ENCODE measurements at places on chromosomes 7 and 10. TPM values are rescaled to one million over a fixed set of nuclear protein-coding genes. Genes with fewer than 3 reads are reported as not detected.

- DNase-seq, result no peak
- H3K36me3 ChIP-seq, result no peaks in the 10 kb centered on the region
- H3K4me3 ChIP-seq, result no peak overlapping the region
Measured at GRCh38 chr7:117025891-117026290, 72.6 kb downstream of the ST7 start.

GRCh38 chr10:32943395-32943794 is 14.6 kb downstream of the ITGB1 start:
- no peaks in the 10 kb centered on the region for H3K36me3 ChIP-seq
- no peak for DNase-seq
- no peak overlapping the region for H3K27ac ChIP-seq
- H3K4me1 ChIP-seq, result peaks cover 26% of the 10 kb centered on the region
- H3K4me3 ChIP-seq, result no peak overlapping the region

- H3K4me3 ChIP-seq, result no peak overlapping the region
- no peaks in the 10 kb centered on the region for H3K4me1 ChIP-seq
- H3K27me3 ChIP-seq, result no peaks in the 10 kb centered on the region
Measured at GRCh38 chr10:4101918-4102654, 317.1 kb upstream of the KLF6 start.

The PAPOLB gene
- polyA plus RNA-seq, result not detected

The RBP3 gene
- polyA plus RNA-seq, result not detected
